Cerebellum (tissue), 4 donors: ENCODE measurements at places on chromosomes 16 and 17.

DNA sequence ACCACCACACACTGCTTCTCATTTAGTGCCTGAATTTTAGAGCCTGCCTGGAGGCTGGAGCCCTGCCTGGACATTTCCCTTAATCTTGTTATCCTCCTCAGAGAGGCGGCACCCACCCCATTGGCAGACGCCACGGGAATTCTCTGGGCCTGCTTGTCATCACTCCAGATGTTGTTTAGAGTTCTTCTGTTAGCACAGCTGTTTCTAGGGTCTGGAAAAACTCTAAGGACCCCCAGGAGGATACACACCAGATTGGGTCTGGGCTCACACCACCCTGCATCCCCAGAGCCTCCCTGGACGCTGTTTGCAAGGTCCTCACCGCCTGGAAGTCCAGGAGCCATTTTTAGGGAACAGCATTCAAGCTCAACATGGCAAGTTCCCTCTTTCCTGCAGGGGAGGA lies 565 bp upstream of the XAF1 start:
- DNase-seq, result no peak

- DNase-seq, result no peak
Measured at GRCh38 chr17:79834565-79835469, 4.4 kb downstream of the CBX4 start.

GRCh38 chr16:379961-380761 lies 1.6 kb downstream of the PGAP6 start:
- DNase-seq, result no peak

DNA sequence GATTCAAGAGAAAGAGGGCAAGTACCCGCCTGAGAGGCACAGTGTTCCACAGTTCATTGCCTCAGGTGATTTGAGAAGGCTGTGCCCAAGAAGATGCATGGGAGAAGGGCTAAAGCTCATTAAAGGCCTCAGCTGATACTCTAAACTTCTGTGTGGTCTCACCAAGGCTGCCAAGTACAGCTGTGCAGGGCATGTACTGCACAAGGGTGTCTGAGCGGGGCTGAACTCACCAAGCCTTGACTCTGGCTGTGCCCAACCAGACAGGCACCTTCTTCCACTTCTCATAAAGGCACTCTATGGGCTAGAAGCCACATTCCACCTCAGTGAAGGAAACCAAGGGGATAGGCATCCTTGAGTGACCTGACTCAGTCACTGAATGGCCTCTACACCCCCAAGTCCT lies 12.7 kb downstream of the LRRC75A start:
- DNase-seq, result no peak

DNA sequence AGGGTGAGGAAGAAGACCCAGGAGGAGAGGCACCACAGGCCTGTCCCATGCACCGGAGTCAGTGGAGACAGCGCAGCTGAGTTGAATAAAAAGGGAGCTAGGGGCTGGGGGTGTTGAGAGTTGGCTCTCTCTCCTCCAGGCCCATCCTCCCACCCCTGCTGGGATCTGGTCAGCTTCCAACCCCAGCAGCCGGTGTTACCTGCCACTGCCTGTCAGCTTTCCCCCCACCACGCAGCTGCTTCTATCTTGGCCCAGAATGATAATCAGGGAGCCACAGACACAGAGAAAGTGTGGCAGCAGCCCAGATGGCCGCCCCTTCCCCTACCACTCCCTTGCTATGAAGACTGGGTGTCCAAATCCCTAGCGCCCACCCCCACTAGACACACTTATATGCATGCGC lies 120.6 kb upstream of the RPL38 start:
- DNase-seq, result no peak

DNA sequence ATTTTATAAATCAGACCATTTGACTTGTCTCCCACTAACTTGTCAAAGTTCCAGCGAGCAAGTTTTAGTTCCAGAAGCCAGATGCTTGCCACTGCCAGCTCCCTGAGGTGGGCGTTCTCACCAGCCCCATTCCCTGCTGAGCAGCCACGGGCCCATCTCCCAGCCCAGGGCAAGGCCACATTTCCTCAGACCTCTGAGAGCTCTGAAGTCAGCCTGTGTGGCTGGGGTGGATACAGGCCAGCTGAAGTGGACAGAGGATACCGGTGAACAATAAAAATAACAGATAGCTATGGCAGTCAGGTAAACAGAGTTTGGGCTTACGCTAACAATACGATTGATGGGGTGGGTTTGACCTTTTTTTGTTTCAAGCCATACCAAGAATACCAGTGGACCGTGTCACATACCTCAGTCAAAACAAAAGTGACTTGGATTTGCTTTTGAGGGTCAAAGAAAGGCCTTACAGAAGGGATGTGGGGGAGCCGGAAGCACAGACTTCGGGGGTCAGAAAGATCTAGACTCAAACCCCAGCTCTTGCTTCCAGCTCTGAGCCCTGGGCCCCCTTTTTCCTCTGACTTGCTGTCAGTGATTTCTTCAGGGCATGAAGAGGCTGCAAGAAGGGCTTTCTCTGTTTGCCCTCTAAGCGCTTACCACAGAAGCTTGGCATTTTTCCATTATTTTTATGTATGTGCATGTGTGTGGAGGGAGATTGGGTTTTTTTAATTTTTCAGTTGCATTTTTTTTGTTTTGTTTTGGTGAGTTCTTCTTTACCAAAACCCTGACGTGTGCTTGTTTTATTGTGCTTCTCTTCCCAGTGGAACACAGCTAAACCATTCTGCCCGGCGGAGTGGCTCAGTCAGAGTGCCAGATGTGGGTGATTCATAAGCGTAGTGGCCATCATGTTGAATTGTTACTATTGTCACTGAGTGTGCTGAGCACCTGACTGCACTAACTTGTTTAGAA lies 109.9 kb downstream of the GNAO1 start:
- DNase-seq, result no peak

DNA sequence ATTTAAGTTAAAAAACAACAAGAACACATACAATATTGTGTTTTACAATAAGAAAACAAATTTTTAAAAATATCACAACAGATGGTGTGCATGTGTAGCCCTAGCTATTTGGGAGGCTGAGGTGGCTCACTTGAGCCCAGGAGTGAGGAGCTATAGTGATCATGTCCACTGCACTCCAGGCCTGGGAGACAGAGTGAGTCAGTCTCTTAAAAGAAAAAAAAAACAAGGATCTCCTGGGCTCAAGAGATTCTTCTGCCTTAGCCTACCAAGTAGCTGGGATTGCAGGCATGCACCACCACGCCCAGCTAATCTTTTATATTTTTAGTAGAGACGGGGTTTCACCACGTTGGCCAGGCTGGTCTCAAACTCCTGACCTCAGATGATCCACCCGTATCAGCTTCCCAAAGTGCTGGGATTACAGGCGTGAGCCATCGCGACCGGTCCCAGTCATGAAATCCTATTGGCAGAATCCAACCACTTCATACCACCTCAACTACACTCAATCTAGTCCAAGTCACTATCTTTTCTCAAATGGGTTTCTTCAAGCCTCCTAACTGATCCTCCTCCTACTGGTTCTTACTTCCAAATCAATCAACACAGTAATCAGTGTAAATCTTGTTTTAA lies 55.0 kb downstream of the STH start:
- no peak for DNase-seq

- DNase-seq, result no peak
Measured at GRCh38 chr17:55124730-55125360, 139.9 kb upstream of the HLF start.

GRCh38 chr16:12057266-12057665 lies 80.7 kb downstream of the SNX29 start:
- DNase-seq, result no peak

- DNase-seq, result no peak
Measured at GRCh38 chr17:6100891-6101500, 30.8 kb downstream of the WSCD1 start.

- DNase-seq, result no peak
Measured at GRCh38 chr17:59149051-59149450, 5.9 kb downstream of the SKA2 start.

DNA sequence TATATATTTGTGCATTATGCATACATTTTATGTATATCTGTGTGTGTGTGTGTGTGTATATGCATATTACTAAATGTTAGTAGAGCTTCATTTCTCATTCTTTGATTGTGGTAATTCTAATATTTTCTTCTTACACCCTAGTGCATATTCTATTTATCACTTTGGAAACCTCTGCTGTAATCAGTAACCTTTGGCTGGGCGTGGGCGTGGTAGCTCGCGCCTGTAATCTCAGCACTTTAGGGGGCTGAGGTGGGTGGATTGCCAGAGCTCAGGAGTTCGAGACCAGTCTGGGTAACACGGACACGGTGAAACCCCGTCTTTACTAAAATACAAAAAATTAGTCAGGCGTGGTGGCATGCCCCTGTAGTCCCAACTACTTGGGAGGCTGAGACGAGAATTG lies 26.9 kb downstream of the CPSF4L start:
- DNase-seq, result no peak
